Gastrocnemius medialis (tissue), 4 donors: ENCODE measurements at places on chromosomes 1 and 21.
A peak's percentile ranks its signal among the peaks of the same experiment; 100 is the strongest.

- DNase-seq: no peak
Measured at GRCh38 chr1:247387096-247387495, 28.9 kb upstream of the NLRP3 start.

DNA sequence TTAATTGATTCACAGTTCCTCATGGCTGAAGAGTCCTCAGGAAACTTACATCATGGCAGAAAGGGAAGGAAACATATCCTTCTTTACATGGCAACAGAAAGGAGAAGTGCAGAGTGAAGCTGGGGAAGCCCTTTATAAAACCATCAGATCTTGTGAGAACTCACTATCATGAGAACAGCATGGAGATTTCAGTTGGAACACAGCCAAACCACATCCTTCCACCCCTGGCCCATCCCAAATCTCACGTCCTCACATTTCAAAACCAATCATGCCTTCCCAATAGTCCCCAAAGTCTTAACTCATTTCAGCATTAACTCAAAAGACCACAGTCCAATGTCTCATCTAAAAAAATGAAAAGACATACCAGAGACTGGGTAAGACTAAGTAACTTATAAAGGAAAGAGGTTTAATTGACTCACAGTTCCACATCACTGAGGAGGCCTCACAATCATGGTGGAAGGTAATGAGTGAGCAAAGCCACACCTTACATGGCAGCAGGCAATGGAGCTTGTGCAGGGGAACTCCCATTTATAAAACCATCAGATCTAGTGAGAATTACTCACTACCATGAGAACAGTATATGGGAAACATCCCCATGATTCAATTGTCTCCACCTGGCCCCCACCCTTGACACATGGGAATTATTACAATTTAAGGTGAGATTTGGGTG is 105.2 kb downstream of the MRPL39 start:
- DNase-seq: peak; percentile 13

DNA sequence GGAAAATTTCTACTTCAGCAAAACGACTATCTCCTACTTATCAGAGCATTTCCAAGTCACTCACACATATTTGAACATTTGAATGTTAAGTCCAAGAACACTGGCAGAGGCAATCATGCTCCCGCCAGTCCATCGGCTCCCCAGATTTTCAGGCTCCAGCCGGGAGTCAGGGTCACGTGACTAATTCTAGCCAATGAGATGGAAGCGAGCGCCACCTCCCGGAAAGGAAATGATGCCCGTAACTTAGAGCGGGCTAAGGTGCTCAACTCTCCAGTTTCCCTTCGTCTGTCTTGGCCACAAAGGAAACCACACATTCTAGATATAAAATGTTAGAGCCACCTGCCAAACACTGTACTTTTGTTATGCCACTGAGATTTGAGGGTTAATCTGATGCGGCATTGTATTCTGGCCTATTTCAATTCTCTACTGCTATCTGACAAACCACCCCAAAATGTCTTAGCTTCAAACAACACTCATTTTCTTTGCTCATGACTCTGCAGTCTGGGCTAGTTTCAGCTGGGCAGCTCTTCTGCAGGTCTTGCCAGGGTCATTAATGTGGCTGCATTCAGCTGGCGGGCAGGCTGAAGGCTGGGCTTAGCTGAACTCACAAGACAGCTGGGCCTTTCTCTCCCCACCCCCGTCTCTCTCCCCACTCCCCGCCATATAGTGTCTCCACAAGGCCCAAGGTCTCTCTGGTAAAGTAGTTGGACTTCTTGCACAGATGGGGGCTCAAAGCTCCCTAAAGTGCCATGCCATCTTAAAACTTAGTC is 16.5 kb upstream of the LHX4 start:
- DNase-seq: no peak

DNA sequence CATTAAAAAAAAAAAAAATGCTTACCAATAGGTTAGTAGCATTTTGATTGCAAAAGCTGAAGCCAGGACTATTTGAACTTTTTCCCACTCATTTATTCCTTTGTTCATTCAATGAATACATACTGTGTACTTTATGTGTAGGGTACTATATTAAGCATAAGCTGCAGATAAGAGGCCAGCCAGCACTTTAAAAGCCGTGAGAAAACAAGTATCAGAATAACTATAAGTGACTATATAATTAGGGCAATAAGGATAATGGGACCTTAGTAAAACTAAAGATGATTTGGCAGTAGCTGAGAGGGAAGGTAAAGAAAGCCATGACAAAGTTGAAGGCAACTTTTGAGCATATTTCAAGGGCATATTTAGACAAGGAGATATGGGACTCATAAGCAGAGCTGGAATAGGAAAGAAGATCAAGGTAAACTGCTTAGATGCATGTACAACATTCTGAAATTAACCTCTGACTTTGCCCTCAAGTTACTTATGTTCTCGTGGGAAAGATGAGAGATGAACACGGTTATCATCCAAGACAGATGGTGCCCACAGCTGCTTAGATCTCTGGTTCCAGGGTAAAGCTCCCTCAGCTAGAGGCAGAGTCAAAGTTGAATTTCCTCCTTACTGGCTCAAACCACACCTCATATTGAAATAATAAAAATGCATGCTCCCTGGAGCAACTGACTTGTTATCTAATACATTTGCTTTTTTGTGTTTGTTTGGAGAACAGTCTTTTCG is 44.0 kb upstream of the FMO2 start:
- DNase-seq: peak; percentile 20

DNA sequence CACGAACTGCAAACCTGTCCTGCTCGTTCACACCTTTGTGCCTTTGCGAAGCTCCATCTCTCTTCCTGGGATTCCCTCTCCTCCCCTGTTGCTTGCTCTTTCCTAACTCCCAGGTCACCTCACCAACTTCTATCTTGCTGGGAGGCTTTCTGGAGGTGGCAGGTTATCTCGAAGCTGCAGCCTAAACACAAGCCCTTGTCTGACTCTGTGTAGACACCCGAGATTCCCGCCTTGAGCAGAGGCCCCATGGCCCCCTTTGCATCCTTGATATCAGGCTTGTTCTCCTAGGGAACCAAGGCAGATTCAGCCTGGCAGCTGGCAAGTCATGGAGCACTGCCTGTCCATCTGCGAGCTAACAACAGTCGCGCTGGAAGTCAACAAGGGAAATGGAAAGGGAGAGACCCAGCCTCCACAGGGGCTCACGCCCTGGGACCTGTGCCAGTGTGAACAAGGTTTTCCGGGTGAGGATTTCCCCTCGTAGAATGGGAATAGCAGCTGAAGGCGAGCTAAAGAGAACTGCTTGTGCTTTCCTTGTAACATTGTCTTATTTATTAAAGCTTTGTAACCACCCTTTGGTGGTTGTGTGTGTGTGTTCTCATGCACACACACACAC is 109.5 kb upstream of the JUN start:
- no peak for DNase-seq

GRCh38 chr1:40806240-40806639 is 22.7 kb downstream of the KCNQ4 start:
- no peak for DNase-seq

DNA sequence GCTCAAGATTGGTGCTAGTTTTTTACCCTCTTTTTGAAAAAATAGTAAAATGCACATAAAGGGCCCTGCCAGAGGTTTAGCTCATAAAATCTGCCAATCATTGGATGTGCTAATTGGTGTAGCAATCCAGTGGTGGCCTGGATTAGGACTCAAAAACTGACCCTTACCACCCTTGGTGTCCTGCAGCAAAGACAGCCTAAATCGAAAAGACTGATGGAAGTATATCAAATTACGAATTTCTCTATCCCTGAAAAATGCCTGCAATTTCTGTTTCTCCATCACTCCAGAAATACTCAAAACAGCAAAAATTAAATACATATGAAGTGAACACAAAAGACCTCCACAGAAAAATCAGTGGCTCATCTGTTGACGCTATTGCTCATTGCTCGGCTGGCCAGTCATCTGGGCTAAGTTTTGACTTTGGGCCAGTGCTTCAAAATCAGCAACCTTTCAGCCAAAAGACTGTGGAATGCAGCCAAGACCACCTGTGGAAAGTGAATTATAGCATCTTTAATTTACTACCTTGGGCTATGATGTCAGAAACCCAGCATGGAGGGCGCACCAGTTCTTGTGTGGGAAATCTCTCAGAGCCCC is 30.0 kb downstream of the WLS start:
- DNase-seq: no peak
